ENCODE measurements at places on chromosomes 6 and 20. TPM values are rescaled to one million over a fixed set of nuclear protein-coding genes. Genes with fewer than 3 reads are reported as not detected.

DNA sequence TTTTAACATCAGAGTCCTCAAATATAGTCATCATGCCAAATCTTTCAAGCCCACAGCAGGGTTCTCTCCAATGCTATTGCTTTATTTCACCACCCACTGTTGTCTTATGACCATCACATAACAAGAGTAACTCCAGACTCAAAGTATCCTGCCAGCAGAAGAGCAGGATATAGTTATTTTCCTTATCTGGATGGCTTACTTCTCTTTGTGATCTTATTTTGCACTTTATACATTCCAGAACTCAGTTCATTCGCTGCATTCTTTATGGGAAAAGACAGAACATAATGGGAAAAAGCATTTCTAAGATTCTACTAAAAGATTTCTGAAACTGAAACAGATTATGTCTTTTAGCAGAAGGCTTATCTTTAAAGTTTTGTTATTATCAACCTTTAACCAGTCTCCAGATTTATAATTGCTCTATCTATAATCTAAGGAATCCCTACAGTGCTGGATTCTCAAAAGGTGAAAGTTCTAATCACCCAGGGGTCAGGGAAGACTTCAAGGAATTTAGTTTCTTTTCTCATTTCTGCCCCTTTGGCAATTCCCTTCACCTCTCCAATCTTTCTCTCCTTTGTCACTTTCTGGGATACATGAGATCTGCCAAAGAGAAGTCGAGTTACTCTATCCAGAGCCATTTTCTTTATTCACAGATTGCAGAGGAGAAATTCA, 190.4 kb downstream of the TPBG start:
- no peak overlapping the region for H3K27ac ChIP-seq
- no peaks in the 10 kb centered on the region for H3K36me3 ChIP-seq
- no peaks in the 10 kb centered on the region for H3K27me3 ChIP-seq
- H3K4me1 ChIP-seq: no peaks in the 10 kb centered on the region
- no peak for DNase-seq

CST9 gene
- total RNA-seq: not detected

DNA sequence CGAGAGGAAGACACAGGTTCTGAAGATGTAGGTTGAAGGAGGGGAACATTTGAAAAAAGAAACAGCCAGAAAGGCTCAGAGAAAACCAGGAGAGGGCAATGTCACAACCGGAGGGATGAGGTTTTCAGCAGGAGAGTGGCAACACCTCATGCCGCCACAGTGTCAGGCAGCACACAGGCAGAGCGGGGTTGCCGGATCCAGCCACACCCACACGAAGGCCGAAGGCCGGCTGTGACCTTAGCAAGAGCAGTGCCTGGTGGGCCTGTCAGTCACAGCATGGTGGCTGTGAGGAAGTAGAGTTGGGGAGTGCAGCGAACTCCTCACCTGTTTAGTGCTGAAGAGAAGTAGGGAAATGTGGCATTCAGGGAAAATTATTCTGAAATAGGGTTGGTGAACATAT, 14.0 kb downstream of the HDDC2 start:
- peaks cover 4% of the 10 kb centered on the region for H3K4me1 ChIP-seq
- no peak overlapping the region for H3K27ac ChIP-seq
- no peak for DNase-seq

DNA sequence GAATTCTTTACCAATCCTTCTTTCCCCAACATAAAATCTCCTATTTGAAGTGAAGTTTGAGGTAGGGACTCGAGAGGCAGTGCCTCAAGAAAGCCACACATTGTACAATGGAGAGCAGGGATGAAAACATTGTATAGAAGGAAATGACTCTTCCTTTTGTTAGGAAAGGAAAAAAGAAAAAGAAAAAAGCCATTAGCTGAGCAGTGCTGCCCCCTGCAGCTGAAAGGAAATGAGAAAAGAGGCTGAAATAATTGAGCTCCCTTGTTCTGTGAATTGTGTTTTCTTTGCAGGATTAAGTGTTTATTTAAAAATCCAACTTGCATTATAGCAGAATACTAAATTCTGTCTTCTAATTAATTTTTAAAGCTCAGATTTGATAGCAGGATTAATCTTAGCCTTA, 162.9 kb upstream of the SASH1 start:
- DNase-seq: no peak
- H3K27ac ChIP-seq: no peak overlapping the region
- H3K4me3 ChIP-seq: no peak overlapping the region
- H3K4me1 ChIP-seq: no peaks in the 10 kb centered on the region

- H3K36me3 ChIP-seq: no peaks in the 10 kb centered on the region
- H3K4me3 ChIP-seq: no peak overlapping the region
- no peak overlapping the region for H3K27ac ChIP-seq
Observed at GRCh38 chr6:25596928-25597818, 54.8 kb upstream of the SCGN start.

DNA sequence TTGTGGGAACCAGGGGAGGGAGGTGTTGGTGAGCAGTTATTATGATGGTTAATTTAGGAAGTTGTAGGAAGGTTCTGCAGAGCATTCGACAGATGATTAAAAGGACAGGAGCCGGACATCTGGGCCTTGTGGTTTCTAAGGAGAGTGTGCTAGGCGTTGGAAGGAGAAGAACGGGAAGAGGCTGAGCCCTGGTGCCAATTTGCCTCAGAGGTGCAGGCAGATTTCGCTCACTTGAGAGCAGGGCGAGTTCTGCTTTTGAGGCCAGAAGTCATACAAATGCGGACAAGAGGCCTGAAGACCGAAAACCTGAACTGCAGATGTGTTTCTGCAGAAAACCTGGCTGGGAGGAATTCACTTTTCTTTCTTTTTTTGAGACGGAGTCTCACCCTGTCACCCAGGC, 30.5 kb upstream of the RPS6KA2 start:
- peak overlapping the region; percentile 29 for H3K4me3 ChIP-seq
- H3K4me1 ChIP-seq: peaks cover 9% of the 10 kb centered on the region
- no peak for DNase-seq
- H3K27me3 ChIP-seq: peaks cover 29% of the 10 kb centered on the region

TRIM40 gene
- total RNA-seq: not detected

THBS2 gene
- total RNA-seq: not detected

CRYBG1 gene
- total RNA-seq: 62.7 TPM

GRCh38 chr6:2103765-2104523, 141.5 kb downstream of the GMDS start:
- peaks cover 3% of the 10 kb centered on the region for H3K27me3 ChIP-seq
- no peak overlapping the region for H3K27ac ChIP-seq
- H3K36me3 ChIP-seq: no peaks in the 10 kb centered on the region
- no peak overlapping the region for H3K4me3 ChIP-seq
- H3K4me1 ChIP-seq: peaks cover 2% of the 10 kb centered on the region

All from activated CD8-positive, alpha-beta memory T cell treated with anti-CD3 and anti-CD28 coated beads, Interleukin-2, amount 10 ng/mL, durations not matched to agents 7 days and 5 days (primary cell).